ENCODE measurements at places on chromosomes 13 and 19.

- no peak for DNase-seq
Observed at GRCh38 chr19:18789422-18789869, 1.7 kb downstream of the COMP start.

- no peak for DNase-seq
Observed at GRCh38 chr19:3821156-3821555, 35.0 kb upstream of the MATK start.

DNA sequence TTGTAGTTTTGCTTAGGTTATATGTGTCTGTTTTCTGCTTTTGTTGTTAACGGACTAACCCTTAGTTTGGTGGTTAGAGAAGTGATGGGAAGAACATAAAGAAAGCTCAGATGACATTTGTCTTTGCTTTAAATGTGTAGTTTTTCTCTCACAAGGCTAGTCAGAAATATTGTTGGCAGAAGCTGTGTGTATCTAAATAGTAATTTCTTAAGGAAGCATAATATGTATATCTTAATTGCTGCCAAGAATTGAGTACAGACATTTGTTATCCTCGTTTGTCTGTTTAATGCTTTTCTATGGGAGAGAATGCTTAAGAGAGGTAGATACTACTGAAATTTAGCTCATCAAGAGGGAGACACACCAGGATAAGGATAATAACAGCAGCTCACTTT, 2.7 kb downstream of the RGCC start:
- DNase-seq = no peak

DNA sequence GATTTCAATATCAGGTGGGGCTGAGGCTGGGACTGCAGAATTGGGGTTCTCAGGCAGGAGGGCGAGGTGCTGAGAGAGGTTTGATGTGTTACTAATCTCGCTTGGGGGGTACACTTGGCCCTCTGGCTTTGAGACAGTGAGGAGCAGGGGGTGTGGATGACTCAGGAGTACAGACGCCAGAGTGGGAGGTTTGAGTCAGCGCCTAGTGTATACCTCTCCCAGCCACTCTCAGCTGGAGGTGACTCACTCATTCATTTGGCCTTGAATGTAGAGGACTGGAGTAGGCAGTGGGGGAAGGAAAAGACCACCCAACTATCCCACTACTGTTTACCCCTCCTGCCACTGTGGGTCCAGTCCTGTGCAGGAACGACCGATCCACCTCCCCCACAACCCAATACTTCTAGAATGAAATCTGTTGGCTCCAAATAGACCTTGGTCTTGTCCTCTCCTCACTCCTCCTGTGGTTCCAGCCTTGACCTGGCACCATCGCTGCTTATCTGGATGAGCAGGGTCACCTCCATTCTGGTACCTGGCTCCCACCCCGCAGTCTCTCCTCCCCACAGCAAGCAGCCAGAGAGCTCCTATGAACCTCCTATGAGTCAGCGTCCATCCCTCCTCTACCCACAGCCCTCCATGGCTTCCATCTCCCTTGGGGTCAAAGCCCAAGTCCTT, 20.1 kb upstream of the ZNRF4 start:
- no peak for DNase-seq

- no peak for DNase-seq
Observed at GRCh38 chr19:30371161-30371836, 885 bp upstream of the ZNF536 start.

GRCh38 chr13:113086991-113087922, 18.3 kb upstream of the F7 start:
- no peak for DNase-seq

- no peak for DNase-seq
Observed at GRCh38 chr19:3465552-3465951, 14.8 kb downstream of the SMIM24 start.

DNA sequence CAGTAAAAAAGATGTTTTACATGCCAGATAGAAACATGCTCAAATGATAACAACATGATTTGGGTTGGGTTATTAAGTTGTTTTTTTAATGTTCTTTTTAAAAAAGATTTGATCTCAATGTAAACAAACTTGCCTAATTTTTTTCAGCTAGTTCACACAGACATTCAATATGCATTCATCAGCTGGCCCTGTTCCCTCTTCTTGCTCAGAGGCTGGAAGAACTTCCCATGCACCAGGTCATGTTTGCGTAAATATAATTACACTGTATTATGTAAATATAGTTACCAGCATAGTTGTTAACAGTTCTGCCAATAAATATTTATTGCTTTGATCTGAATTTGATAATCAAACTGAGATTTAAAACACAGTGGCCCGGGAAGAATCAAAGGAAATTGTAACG, 70.6 kb downstream of the ATP11A start:
- DNase-seq = no peak

GRCh38 chr13:38763446-38764381, 76.8 kb downstream of the FREM2 start:
- no peak for DNase-seq

DNA sequence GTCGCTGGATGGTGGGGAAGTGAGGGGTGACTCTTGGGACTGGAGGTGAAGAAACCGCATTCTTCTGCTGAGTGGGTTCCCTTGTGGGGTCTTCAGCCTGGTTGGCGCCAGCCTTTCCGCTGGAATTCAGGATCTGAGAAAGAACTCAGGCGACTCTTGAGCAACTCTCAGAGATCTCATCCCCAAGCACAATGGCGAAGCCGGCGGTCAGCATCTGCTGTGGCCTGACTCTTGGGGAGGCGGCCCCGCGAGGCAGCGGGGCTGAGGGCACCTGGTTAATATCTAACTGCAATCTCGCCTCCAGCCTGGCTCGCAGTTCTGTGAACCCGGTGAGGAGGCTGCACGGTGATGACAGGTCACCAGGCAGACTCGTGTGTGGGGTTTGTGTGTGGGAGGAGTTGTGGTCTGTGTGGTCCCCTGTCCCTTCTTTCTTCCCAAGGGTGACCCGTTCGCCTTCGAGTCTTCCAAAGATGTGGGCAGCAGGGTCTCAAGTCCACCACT, 883 bp downstream of the ZNF441 start:
- no peak for DNase-seq

DNA sequence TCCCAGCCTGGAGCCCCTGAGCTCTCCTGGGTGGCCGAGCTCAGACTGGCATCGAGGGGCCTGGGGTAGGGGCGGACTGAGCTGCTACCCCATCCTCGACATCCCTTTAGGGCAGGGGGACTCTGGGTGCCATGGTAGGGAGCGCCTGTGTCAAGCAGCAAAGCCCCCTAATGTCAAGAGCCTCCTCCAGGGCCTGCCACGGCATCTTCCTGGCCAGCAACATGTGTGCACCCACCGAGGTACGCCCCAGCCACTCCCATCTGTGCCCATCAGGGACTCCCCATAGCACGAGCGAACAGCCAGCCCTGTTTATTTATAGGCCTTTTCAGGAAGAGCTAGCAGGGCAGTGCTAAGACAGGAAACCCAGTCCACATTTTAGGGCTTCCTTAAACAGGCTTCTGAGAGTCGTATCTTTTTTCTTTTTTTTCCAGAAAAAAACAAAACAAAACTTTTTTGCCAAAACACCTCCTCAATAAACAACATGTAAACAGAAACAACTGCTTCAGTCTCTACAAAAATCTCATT, 14.3 kb downstream of the LRP3 start:
- DNase-seq = no peak

GRCh38 chr13:102902789-102903347, 57.0 kb downstream of the ERCC5 start:
- no peak for DNase-seq

DNA sequence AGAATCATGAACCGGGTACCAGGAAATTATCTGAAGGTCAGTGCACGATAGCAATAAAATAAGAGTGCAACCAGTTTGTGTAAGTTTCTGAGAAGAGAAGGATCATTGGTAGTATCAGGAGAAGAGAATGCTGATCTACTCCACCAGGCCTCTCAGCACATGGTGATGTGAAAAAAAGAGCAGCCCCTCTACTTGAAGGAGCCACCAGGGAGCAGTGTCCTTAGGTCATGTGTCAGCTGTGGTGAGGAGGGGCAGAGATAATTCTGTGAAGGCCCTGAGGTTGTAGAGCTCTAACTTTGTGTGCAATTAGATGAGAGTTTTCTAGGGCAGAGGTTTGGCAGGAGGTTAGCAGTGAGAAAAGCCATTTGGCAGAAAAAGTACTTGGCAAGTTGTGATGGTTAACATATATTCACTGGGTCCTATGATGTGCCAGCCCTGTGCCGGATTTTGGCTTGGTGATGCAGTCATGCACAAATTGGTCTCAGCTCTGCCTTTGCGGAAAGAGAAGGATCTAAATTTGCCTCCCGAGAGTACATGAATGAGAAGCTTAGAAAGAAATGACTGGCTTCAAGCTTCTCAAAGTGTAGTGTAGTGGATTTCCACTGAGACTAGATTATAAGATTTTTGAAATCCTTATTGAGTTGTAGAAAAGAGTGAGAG, 19.2 kb upstream of the ZC3H13 start:
- DNase-seq = no peak

DNA sequence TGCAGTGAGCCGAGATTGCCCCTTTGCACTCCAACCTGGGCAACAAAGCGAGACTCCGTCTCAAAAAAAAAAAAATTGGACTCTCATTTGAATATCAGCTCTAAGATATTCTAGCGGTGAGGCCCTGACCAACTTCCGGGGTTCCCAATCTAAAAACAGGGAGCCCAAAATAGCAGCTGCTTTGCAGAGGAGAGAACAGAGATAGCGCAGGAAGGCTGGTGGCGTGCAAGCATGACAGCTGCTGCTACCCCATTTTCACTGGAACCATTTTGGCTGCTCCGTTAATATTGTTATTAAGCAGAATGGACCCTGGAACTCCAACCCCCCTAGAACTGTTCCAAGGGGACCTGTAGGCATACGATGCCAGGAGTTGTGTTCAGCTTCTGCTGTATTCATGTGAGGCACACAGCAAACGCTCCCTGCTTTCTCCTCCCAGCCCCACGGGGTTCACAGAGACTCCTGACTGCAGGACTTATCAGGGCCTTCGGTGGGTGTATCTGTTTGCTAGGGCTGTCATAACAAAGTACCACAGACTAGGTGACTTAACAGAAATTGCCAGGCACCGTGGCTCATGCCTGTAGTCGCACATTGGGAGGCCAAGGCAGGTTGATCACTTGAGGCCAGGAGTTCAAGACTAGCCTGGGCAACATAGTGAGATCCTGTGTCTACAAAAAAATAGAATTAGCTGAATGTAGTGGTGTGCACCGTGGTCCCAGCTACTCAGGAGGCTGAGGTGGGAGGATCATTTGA, 11.5 kb downstream of the STXBP2 start:
- no peak for DNase-seq

GRCh38 chr13:50078231-50078894, 63.1 kb downstream of the KCNRG start:
- DNase-seq = no peak

DNA sequence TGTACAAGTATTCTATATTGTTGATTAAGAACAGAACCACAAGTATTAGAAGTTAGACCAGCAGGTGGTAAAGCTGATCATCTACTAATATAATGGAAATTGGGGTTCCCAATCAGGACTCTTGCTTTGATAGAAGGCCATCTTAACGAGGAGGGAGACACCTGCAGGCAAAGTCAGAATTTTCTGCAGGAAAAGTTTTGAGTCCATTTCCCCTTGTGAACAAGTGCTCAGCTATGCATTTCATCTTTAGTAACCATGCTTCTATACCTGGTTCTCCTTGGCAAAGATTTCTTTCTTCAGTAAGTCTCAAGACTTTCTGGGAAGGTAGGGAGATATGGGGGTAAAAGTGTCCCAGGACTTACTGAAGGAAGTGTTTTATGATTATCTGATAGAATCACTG, 36.1 kb upstream of the USPL1 start:
- no peak for DNase-seq

- DNase-seq = no peak
Observed at GRCh38 chr19:7924651-7925170, 1.2 kb downstream of the CTXN1 start.

DNA sequence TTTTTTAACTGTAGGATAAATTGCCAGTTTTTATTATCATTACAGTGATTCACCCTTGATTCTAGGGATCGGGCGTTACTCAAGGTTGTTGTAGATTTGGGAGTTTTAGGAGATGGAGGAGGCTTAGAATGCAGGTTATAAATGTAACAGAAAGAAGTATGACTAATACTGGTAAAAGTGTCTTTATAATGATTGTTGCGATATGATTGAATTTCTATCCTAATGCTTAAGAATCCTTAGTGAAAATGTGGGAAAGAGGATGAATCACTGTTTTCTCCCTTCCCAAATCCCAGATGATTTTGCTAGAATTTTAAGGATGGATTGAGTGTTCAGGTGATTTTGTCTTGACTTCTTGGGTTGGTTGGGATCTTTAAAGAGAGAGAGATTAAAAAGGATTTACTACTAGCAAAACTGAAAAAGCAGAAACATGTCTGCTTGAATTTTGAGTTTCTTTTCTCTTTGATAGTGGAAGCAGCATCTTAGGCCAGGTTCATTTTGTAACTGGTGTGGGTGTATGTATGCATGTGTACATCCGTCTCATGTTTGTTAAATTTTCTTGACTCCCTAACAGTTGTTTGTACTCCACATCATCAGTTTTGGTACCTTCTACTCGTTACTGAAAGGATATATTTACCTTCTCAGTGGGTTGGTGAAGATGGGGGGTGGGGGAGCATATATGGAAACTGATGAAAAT, 25.9 kb downstream of the ARHGAP35 start:
- DNase-seq = no peak

DNA sequence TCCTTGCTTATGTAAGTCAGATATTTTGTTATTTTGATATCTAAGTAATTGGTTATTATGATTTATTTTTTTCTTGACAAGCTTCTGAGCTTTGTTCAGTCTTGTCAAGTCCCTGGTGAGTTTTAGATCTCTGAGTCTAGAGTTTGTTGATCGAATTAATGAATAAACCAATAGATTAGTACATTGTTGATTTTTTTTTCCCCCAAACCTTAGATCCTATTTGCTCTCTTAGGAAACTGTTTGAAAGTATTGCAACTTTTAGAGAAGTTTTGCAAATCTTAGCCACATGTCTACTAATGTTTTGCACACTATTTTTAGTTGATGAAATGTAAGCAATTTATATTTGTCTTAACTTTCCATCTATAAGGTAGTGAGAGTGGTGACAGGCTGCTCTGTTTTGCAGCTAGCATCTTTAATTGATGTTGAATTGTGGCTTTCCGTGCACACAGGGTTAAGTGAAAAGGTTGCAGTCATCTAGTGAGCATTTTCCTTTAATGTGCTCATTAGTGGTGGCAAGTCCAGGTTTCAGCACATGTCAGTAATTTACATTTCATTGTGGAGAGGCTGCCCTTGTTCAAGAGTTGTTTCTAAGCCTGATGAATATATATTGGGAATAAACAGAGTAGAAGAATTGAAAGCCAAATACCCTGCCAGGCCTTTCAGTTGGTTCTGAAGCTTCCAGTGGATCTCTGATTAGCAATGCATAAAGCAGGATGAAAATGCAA, 86.3 kb downstream of the PCCA start:
- no peak for DNase-seq

- DNase-seq = no peak
Observed at GRCh38 chr13:70844391-70845108, 736.3 kb upstream of the KLHL1 start.

Data from T follicular helper cell (primary cell).